ENCODE measurements at places on chromosomes 11 and 22. TPM values are rescaled to one million over a fixed set of nuclear protein-coding genes. Genes with fewer than 3 reads are reported as not detected.

The SHISA8 gene
- total RNA-seq: not detected

The DUSP8 gene
- total RNA-seq: 0.87 TPM

The RFPL2 gene
- not detected for total RNA-seq

The IGSF22 gene
- not detected for total RNA-seq

The LRRC10B gene
- not detected for total RNA-seq

The MS4A3 gene
- not detected for total RNA-seq

The SLC17A6 gene
- total RNA-seq: not detected

The RFPL1 gene
- not detected for total RNA-seq

The HOATZ gene
- total RNA-seq: not detected

The TMEM138 gene
- total RNA-seq: 25.3 TPM

The SLC35E4 gene
- 10.0 TPM for total RNA-seq

The SHISAL1 gene
- total RNA-seq: 1.2 TPM

The CHID1 gene
- total RNA-seq: 67.3 TPM

The TCN2 gene
- total RNA-seq: 9.2 TPM

The FIBIN gene
- total RNA-seq: 25.6 TPM

The KCNK4 gene
- total RNA-seq: 0.17 TPM

The MOGAT2 gene
- total RNA-seq: not detected

The NCR3LG1 gene
- total RNA-seq: 5.1 TPM

The AMPD3 gene
- total RNA-seq: 9.9 TPM

The MS4A14 gene
- total RNA-seq: not detected

The PNPLA5 gene
- 0.50 TPM for total RNA-seq

The CRYBB3 gene
- not detected for total RNA-seq

The FOLR2 gene
- not detected for total RNA-seq

The SYCE3 gene
- total RNA-seq: not detected

The DRD2 gene
- total RNA-seq: under 0.01 TPM

The A4GALT gene
- 35.8 TPM for total RNA-seq

The TBRG1 gene
- total RNA-seq: 22.8 TPM

The CCDC86 gene
- 15.1 TPM for total RNA-seq

The KCNA4 gene
- not detected for total RNA-seq

The CELSR1 gene
- total RNA-seq: 0.73 TPM

The LGR4 gene
- total RNA-seq: 8.3 TPM

The DEUP1 gene
- total RNA-seq: not detected

The OR6T1 gene
- not detected for total RNA-seq

The MRGPRX3 gene
- total RNA-seq: not detected

The GSTT2 gene
- 2.0 TPM for total RNA-seq

The DCHS1 gene
- 39.2 TPM for total RNA-seq

The PLAAT4 gene
- total RNA-seq: 13.2 TPM

The CBLIF gene
- total RNA-seq: not detected

The SMIM38 gene
- 1.7 TPM for total RNA-seq

The RIBC2 gene
- under 0.01 TPM for total RNA-seq

The CLP1 gene
- total RNA-seq: 20.2 TPM

The DERL3 gene
- 0.17 TPM for total RNA-seq

The C22orf42 gene
- not detected for total RNA-seq

The PRDX5 gene
- total RNA-seq: 202 TPM

The TSKU gene
- total RNA-seq: 7.3 TPM

The MUC5AC gene
- not detected for total RNA-seq

The SLN gene
- not detected for total RNA-seq

The SCARF2 gene
- 25.2 TPM for total RNA-seq

The HTR3B gene
- total RNA-seq: not detected

The TSPAN18 gene
- total RNA-seq: not detected

The ALDH3B1 gene
- total RNA-seq: 21.5 TPM

The HPX gene
- 1.7 TPM for total RNA-seq
